ENCODE measurements at places on chromosomes 2 and 18. TPM values are rescaled to one million over a fixed set of nuclear protein-coding genes. Genes with fewer than 3 reads are reported as not detected.

POTEI gene
- total RNA-seq: not detected

TUBB8B gene
- not detected for total RNA-seq

MYCN gene
- total RNA-seq: not detected

CKAP2L gene
- total RNA-seq: 16.8 TPM

ST6GAL2 gene
- under 0.01 TPM for total RNA-seq

IL36RN gene
- not detected for total RNA-seq

CCDC150 gene
- total RNA-seq: 7.3 TPM

CDK15 gene
- 4.7 TPM for total RNA-seq

GALNT3 gene
- total RNA-seq: 0.20 TPM

NAT8 gene
- total RNA-seq: not detected

SLC4A3 gene
- 2.9 TPM for total RNA-seq

CIDEA gene
- 0.37 TPM for total RNA-seq

TCF23 gene
- total RNA-seq: not detected

NT5C1B gene
- total RNA-seq: not detected

TIGD1 gene
- total RNA-seq: 5.9 TPM

TCF4 gene
- total RNA-seq: 69.4 TPM

NCKAP5 gene
- 0.37 TPM for total RNA-seq

QPCT gene
- total RNA-seq: 6.5 TPM

ERMN gene
- total RNA-seq: not detected

AKAIN1 gene
- total RNA-seq: not detected

TRIM43 gene
- total RNA-seq: not detected
